Putamen (tissue), 1 donor: ENCODE measurements at places on chromosomes 5 and 9.

- DNase-seq: no peak
These were observed 69.2 kb downstream of the FAM114A2 start for GRCh38 chr5:153969563-153969895.

GRCh38 chr5:88298425-88298824 lies 29.8 kb upstream of the TMEM161B start:
- DNase-seq: no peak

DNA sequence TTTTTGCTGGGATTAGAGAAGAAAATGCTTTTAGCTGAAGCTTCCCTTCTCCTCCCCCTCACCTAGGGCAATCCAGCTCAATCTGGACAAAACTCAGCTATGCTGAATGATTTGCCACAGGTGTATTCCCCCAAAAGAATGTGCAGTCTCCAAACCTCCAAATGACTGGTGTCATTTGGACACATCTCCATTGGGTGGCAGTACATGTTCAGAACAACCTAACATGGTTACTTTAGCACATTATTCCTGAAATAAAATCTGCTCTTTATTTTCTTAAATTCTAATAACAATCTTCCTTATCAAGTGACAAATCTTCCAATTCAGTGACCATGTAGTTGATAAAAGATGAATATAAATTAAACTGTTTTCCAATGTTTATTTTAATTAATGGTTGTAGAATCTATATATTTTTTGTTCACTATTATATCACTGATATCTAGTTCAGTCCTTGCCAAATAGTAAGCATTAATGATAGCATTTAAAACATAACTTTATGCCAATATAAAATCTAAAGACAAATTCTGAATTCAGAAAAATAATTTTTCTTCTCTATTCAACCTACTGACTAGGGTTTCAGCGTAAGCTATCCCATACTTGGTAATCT lies 61.3 kb upstream of the MOCS2 start:
- DNase-seq: peak; percentile 12

- no peak for DNase-seq
These were observed 9.5 kb downstream of the FBXO10 start for GRCh38 chr9:37566716-37567115.

DNA sequence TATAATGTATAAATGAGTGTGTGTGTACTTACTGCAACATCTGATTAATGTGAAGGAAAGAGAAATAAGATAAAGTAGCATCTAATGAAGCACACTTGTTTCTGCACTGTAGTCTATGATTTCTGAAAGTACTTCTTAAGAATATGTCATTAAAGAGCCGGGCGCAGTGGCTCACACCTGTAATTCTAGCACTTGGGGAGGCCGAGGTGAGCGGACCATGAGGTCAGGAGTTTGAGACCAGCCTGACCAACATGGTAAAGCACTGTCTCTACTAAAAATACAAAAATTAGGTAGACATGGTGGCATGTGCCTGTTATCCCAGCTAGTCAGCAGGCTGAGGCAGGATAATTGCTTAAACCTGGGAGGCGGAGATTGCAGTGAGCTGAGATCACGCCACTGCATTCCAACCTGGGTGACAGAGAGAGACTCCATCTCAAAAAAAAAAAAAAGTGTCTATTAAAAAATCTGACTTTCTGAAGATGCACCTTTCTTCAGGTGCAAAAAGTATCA lies 556.9 kb downstream of the PTPRD start:
- no peak for DNase-seq

GRCh38 chr5:38163636-38164237 lies 94.6 kb upstream of the EGFLAM start:
- DNase-seq: no peak

GRCh38 chr9:121658166-121658565 lies 6.7 kb downstream of the DAB2IP start:
- DNase-seq: no peak
